ENCODE measurements at places on chromosomes 11 and 22.

- DNase-seq, result no peak
Measured at GRCh38 chr22:46115388-46115678, 35.0 kb upstream of the PPARA start.

- no peak for DNase-seq
Measured at GRCh38 chr11:134741453-134742223, 329.6 kb upstream of the B3GAT1 start.

GRCh38 chr22:35733791-35734516, 16.3 kb downstream of the APOL5 start:
- DNase-seq, result no peak

DNA sequence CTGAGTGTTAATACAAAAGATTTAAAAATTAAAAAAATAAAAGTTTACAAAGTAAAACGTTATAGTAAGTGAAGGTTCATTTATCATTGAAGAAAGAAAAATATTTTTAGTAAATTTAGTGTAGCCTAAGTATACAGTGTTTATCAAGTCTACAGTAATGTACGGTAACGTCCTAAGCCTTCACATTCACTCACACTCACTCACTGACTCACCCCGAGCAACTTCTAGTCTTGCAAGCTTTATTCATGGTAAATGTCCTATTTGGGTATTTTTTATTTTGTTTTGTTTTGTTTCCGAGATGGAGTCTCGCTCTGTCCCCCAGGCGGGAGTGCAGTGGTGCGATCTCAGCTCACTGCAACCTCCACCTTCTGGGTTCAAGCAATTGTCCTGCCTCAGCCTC, 8.8 kb downstream of the CASTOR1 start:
- no peak for DNase-seq

DNA sequence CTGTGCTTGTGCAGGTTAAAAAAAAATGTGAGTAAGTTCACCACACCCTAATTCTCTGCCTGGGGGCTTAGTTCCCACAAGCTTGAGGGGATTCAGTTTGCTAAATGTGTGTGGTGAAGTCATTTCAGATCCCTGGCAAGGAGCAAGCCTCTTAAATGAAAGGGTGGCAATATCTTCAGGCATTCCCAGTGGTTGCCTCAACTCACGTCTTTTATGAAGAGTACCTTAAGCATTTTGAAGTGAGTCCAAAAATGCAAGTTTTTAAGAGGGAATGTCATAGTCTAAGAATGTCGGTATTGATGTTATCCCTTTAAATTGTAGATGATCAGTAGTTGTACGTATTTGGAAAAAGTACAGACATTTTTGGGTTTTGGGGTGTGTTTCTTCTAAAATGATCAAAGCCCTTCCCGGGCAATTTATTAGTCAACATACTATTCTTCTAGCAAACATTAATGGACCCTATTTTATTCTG, 4.9 kb downstream of the TCP11L1 start:
- DNase-seq, result no peak

- no peak for DNase-seq
Measured at GRCh38 chr22:42202669-42203068, 67.8 kb downstream of the TCF20 start.

GRCh38 chr11:46066335-46066734, 54.9 kb downstream of the PHF21A start:
- DNase-seq, result no peak

GRCh38 chr11:32960553-32961164, 55.0 kb upstream of the DEPDC7 start:
- no peak for DNase-seq

DNA sequence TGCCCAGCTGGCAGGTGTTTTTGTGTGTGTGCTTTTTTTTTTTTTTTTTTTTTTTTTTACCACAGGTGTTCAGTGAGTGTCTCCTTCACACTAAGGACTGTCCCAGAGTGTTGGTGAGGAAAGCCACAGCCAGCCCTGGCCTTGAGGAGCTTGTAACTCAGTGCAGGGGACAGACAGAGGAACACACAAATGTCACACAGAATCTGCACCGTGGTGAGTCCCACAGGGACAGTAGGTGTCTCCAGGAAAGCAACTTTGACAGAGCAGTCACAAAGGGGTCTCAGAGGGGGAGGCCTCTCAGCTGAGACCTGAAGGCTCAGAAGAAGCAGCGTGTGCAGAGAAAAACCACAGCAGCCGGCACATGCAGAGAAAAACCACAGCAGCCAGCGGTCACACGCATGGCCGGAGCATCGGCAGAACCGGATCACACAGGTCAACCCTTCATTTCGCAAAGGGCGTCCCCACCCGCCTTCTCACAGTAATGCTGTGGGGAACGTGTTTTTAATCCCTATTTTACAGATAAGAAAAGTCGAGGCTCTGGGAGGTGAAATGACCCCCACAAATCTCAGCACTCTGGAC, 101.7 kb upstream of the PRR5 start:
- no peak for DNase-seq

- no peak for DNase-seq
Measured at GRCh38 chr11:75066061-75066460, 30.6 kb downstream of the OR2AT4 start.
